ENCODE measurements at places on chromosomes 2 and 18.

- no peak for DNase-seq
Observed at GRCh38 chr2:5849562-5849961, 157.4 kb downstream of the SOX11 start.

DNA sequence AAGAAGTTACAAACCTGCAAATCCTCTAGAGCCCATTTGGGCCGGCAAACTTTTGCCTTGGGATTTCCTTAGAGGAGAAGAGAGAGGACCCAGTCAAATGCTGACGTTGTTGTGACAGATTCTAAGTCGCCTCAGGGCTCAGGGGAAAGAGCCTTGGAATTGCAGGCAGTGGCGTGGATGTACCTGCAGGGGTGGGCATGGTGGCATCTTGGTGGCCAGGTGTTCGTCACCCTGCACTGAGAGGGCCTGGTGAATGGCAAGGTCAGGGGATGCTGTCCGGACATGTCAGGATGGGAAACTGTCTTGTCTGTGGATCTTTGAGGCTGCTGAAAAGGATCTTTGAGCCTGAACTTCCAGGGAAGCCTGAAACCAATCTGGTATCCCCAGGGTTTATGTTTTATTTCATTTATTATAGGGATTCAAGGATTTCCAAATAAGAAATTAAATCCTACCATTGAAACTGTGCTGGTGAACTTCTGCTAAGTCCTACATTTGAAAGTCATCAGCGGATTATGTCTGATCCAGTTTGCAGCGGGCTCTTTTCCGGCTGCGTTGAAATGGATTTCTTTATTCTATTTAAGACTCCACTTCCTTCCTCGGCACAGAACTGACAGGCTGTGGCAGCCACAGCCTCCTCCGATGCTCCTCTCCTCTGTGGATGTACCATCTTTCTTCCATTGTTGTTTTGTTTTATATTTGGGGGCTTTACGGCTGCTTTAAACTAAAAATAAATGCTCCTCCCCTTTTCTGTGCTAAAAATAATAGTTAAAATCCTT lies 207.6 kb downstream of the AGAP1 start:
- no peak for DNase-seq

GRCh38 chr2:23513872-23514793 lies 129.2 kb downstream of the KLHL29 start:
- DNase-seq: no peak

GRCh38 chr2:50606860-50607259 lies 425.1 kb downstream of the NRXN1 start:
- no peak for DNase-seq

- DNase-seq: no peak
Observed at GRCh38 chr2:12226653-12227052, 480.2 kb downstream of the LPIN1 start.

GRCh38 chr2:53515435-53516332 lies 251.9 kb upstream of the CHAC2 start:
- no peak for DNase-seq

DNA sequence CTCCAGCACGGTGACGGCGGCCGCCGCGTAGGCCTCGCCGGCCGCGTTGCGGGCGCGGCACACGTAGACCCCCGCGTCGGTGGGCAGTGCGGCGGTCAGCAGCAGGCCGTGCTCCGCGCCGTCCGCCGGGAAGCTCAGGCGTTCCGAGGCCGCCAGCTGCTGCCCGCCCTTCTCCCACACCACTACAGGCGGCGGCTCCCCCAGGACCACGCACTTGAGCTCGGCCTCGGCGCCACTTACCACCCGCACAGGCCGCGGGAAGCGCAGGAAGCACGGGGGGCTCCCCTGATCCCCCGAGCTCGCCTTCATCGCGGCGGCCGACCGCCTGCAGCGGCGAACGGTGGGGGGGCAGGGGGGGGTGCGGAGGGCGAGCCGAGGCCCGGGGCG lies 422 bp downstream of the OBSL1 start:
- no peak for DNase-seq

- no peak for DNase-seq
Observed at GRCh38 chr2:200814276-200814815, 2.6 kb downstream of the BZW1 start.

DNA sequence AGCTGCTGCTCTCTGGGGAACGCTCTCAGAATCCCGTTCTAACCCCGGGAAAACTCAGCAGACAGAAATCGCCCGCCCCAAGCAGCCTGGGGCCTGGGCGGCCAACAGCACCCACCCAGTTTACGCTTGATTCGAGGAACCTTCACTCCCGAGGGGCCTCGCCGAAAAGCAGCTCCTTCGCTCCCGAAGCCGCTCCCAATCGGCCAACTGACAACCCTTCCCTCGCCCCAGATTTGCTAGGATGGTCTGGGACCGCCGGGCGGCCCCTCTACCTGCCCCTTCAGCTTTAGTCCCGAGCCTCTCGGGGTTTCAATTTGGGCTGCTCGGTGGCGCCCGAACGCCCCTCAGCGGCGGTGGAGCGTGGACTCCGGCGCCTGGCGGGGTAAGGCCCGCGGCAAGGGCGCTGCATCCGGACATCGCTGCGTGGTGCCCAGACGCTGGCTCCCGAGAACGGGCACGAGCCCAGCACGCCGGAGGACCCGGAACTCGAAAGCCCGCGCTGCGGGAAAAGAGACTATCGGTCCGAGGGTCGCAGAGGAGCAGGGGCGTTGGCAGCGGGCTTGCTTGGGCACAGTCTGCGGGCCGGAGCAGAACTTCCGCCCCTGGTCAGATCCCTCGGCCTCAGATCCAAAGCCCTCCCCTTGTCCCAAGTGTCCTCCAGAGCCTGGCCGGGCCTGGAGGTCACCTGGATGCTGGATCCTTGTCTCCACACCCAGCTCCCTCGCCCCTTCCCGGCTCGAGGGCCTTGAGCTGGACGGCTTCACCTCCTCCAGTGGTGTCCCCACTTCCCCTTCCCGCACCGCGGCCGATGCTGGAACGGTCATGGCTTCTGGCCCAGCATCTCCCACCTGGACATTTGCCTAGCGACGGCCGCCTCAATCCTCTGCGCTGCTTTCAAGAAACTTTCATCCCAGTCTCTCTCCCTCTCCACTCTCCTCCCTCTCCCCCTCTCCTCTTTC lies 3.0 kb upstream of the OTX1 start:
- no peak for DNase-seq

- no peak for DNase-seq
Observed at GRCh38 chr2:128710729-128711128, 392.1 kb upstream of the HS6ST1 start.

All from T-helper 22 cell (primary cell).